ENCODE measurements at places on chromosomes 11 and 22.

- no peak for DNase-seq
Observed at GRCh38 chr11:17421781-17422180, 33.3 kb upstream of the KCNJ11 start.

- DNase-seq = no peak
Observed at GRCh38 chr11:359181-359714, 10.1 kb upstream of the B4GALNT4 start.

- no peak for DNase-seq
Observed at GRCh38 chr11:19546325-19546724, 166.3 kb upstream of the NAV2 start.

DNA sequence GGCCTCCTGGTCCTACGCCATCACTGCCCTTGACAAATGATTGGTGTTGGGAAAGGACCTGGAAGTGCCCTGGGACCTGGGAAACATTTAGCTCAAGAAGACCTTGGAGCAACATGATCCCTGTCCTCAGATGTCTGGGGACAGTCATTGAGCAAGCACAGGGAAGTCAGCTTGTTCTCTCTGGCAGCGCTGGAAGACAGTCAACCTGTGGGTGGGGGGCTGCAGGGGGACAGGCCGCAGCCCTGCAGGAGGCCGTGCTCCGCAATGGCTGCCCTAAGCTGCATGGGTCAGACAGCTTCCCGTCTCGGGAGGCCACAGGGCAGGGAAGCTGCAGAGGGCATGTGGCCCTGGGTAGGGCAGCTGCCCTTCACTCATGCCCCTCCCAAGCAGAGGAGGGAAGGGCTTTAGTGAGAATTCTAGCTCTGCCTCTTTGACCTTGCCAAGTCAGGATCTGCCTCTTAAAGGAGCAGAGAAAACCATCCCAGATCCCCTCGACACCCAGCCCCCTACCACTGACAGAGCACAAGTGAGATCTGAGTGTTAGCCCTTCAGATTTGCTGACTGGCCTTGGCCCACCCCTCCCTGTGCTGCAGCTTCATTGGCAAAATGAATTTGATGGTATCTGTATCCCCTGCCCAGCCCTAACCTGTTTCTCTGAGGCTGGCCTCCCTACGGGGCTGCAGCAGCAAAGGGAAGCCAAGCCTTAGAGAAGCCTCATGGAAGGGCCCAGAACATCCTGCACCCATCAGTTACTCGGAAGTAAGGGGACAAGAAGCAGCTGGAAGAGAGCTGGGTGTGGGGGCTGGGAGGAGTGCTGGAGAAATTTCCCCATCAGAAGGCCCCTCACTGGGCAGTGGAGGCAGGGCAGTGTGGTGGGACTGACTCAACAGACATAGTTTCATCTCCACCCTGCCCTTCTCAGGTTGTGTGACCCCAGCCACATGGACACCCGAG is 6.2 kb upstream of the SREBF2 start:
- DNase-seq = no peak

GRCh38 chr11:58919561-58919960 is 19.7 kb upstream of the GLYATL1 start:
- peak; percentile 24 for DNase-seq

- DNase-seq = no peak
Observed at GRCh38 chr11:129894278-129895125, 876 bp downstream of the NFRKB start.

- no peak for DNase-seq
Observed at GRCh38 chr22:28333088-28333487, 346.6 kb downstream of the TTC28 start.

- no peak for DNase-seq
Observed at GRCh38 chr11:113862435-113862834, 12.9 kb downstream of the USP28 start.

DNA sequence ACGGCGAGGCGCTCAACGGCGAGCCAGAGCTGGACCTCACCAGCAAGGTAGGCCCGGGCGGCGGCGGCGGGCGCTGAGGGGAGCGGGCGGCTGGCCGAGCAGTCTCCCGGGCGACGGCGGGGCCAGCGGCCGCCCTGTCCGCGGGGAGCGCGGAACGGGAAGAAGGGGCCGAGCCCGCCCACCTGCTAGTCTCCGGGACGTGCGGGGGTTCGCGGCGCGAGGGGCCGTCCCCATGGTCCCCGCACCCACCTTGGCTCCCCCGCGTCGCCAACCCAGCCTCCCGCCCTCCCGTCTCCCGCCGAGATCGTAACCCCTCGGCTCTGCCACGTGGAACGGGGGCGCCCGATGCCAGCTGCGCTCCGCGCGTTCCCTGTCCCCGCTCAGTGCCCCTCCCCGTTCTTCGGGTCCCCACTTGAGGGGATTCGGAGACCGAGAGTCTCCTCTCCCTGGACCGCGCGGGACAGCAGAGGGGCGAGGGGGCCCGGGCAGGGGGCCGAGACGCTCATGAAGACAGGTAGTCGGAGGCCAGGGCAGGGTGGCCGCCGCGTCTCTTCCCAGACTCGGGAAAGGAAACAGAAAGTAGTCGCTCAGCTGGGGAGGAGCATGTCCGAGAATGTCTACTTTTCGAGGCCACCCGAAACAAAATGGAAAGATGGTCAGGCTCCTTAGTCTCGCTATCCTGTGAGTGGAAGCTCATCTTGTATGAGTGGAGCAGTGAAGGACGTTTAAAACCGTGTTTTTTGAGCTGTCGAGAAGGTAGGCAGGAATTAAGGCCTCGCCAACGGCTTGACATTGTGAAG is 557 bp downstream of the GTPBP1 start:
- DNase-seq = no peak

DNA sequence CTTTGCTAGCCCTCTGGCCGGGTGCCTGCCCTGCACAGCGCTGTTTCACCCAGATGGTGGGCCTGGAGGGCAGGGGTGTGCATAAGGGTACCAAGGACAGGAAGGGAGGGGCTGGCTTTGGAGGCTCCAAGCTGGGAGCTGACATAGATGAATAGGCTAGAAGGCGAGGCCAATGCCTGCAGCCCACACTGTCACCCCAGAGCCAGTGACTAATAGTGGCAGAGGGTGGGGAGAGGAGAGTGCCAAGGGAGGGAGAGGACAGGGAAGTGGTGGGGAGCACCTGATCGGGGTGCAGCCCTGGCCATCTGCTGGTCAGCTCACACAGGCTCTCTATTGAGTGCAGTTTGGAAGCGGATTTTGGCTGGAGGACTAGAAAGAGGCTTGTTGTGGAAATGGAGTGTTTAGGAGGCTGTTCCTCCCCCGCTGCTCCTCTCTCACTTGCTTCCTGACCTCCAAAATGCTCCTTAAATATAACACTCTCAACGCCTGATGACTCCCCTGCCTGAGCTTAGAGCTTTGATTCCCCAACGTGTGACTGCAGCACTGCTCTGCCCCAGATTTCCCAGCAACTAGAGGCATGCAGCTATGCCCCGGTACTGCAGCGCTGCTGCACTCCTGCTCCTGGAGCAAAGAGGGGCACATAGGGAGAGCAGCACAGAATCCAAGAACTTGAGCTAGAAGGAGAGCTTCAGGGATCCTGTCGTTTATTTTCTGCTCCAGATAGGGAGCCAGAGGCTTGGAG is 89.2 kb downstream of the GRAMD1B start:
- DNase-seq = no peak

DNA sequence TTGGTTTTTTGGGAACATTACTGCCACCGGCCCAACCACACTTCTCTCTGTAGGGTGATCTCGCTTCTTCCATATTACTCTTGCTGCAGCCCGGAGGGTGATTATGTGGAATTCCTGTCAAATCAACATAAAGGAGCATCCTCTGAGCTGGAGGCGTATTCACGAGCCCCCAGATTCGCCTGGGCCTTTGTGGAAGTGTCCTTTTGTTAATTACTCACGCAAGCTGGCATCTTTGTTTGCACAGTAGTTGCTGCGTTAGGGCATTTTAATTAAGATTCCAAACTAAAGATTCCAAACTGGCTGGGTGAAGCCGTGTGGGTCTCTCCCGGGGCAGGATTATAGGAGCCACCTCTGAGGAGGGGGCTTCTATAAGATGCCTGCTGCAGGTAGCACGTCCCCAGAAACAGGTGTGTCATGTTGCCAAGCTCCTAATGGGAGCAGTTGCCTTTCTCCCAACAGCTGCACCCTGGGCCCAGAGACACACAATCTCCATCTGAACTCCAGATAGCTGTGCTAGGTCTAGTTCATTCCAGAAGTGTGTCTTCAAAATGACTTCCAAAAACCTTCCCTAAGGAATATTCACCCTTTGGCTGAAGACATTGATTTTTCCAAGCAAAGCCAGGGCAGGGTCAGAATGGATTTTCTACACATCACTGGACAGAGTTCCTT is 40.9 kb downstream of the SHISAL1 start:
- DNase-seq = no peak

GRCh38 chr11:109077291-109077920 is 344.6 kb upstream of the C11orf87 start:
- DNase-seq = no peak

- DNase-seq = no peak
Observed at GRCh38 chr11:131688048-131688693, 317.8 kb downstream of the NTM start.

GRCh38 chr11:72780296-72781062 is 13.4 kb downstream of the STARD10 start:
- no peak for DNase-seq

- no peak for DNase-seq
Observed at GRCh38 chr11:47359586-47359985, 7.1 kb upstream of the MYBPC3 start.

DNA sequence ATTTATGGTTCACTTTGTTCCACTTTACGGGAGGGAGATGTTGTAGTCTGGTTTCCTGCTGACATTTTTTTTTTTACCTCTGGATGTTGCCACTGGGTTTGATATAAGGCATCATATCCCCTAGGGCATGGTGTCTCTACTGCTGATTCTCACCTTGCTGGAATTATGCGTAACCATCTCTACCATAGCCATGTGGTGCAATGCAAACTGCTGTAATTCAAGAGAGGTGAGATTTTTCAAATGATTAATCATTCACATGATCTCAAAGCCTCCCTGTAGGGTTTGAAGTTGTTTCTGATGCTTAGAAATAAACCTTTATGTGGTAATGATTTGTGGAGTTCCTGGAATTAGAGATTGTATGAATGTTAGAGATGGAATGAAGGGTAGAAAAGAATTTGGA is 13.0 kb downstream of the MS4A3 start:
- no peak for DNase-seq

DNA sequence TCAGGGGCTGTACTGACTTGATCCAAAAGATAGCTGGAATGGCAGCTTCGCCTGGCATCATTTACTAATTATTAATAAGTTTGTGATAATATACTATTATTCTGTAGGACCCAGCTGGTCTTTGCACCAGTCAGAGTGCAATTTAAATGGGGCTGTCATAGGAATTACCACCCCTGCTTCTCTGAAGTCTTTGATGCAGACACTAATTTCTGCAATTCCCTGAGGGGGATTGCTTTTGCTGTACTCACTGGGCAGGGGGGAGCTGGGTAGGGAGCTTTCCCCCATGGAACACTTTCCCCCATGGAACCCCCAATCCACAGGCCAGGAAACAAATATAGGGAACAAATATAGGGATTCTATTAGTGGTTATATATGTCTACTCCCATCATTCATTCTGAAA is 54.9 kb upstream of the TSKU start:
- no peak for DNase-seq

GRCh38 chr22:45268167-45268957 is 16.4 kb upstream of the UPK3A start:
- DNase-seq = no peak

DNA sequence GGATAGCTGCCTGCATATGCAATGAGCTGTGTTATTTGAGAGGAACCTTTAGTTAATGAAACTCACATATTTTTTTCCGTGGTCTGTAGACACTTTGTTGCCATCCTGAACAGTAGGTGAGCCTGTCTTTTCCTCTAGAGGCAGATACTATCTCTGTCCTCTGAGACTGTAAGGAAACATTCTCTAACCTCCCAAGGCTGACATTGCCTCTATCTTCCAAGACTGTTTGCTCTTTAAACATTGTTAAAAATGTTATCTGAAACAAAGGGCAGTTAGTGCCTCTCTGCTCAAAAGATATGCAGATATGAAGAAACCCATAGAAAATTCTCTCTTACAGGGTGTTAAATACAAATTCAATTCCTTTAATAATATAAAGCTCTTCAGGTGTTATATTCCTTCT is 963.8 kb upstream of the CNTN5 start:
- DNase-seq = no peak

GRCh38 chr22:50485221-50486131 is 1.2 kb upstream of the MIOX start:
- DNase-seq = no peak

DNA sequence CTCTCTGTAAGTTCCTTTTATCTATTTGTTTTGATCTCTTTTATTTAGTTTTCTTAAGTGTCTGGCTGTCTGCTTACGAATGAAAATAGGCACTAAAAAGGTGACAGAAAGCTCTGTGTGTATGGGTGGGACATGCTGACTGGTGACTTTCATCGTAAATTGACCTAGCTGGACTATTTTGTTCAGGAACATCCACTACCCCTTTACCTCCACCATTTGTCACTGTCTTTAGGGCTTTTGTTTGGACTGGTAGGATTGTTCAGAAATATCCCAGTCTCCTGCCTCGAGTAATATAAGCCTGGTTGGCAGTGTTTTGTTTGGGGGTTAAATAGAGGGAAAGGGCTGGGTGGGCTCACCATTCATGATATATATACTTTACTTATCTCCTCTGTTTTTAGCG is 20.9 kb downstream of the EMSY start:
- DNase-seq = no peak

GRCh38 chr11:77140231-77140851 is 12.3 kb downstream of the MYO7A start:
- no peak for DNase-seq

GRCh38 chr11:94895451-94895850 is 77.9 kb downstream of the CWC15 start:
- DNase-seq = no peak

DNA sequence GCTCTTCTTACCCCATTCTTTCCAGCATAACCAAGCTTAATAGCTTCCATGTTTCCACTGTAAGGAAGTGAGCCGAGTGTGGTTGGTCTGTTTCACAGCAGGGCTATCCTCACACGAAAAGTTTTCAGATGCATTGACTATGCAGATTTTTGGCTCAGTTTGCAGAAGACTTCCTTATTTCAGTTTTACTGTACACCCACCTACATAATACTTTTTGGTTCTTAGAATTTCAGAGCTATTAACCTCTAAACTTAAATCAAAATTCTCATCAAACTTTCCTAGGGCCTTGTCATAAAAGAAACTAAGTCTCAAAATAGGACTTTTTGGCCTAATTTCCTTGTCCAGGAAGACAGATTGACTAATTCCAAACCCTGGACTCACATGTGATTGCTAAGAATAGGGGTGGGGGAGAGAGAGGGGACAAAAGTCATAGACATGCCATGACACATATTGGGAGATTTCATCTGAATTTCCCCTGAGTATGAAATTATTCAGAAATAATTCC is 7.3 kb upstream of the EHF start:
- DNase-seq = no peak

GRCh38 chr11:77042111-77042726 is 8.0 kb downstream of the B3GNT6 start:
- no peak for DNase-seq

- DNase-seq = no peak
Observed at GRCh38 chr11:77474684-77475060, 778 bp upstream of the PAK1 start.

DNA sequence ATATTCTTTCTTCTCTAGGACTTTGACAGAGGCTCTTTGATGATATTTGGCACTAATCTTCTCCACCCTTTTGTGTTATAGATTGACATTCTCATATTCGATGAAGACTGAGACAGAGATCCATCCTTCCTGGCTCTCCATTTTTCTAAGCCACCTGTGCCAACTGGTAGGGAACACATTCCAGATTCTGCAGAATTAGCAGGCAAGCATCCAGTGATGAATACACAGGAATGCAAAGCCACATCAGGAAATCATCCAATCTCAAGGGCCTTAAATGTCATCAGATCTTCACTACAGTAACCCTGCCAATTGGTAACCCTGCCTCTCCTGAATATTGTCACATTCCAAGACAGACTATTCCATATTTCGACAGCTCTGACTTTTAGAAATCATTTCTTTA is 718.4 kb upstream of the API5 start:
- DNase-seq = no peak
